ENCODE measurements at places on chromosomes 1 and 21. TPM values are rescaled to one million over a fixed set of nuclear protein-coding genes. Genes with fewer than 3 reads are reported as not detected.

Gene BPNT1
- total RNA-seq, result 48.8 TPM

Gene PCP4
- not detected for total RNA-seq

Gene RHD
- total RNA-seq, result not detected

Gene SPRR2G
- total RNA-seq, result not detected

Gene UTS2
- not detected for total RNA-seq

Gene HSPA6
- 0.45 TPM for total RNA-seq

Gene ESRRG
- 0.05 TPM for total RNA-seq

Gene RGS8
- total RNA-seq, result not detected

Gene HSF2BP
- total RNA-seq, result 1.1 TPM

Gene GALNT2
- 44.2 TPM for total RNA-seq

Gene CATSPERE
- 0.09 TPM for total RNA-seq

Gene CFHR5
- total RNA-seq, result not detected

Gene TOMM20
- total RNA-seq, result 262 TPM

Gene GPATCH4
- 36.7 TPM for total RNA-seq

Gene NKAIN1
- total RNA-seq, result 1.0 TPM

Gene SLC16A4
- 412 TPM for total RNA-seq

Gene RASAL2
- 6.8 TPM for total RNA-seq

Gene ACTN2
- 0.25 TPM for total RNA-seq

Gene BATF3
- 7.6 TPM for total RNA-seq

Gene RPL5
- total RNA-seq, result 2,917 TPM
